Activated naive CD8-positive, alpha-beta T cell treated with anti-CD3 and anti-CD28 coated beads, Interleukin-2, amount 50 U/mL, for 16 hours (primary cell): ENCODE measurements at places on chromosomes 4 and X.

- no peak for DNase-seq
Measured at GRCh38 chrX:38626296-38626695, 65.0 kb downstream of the TSPAN7 start.

DNA sequence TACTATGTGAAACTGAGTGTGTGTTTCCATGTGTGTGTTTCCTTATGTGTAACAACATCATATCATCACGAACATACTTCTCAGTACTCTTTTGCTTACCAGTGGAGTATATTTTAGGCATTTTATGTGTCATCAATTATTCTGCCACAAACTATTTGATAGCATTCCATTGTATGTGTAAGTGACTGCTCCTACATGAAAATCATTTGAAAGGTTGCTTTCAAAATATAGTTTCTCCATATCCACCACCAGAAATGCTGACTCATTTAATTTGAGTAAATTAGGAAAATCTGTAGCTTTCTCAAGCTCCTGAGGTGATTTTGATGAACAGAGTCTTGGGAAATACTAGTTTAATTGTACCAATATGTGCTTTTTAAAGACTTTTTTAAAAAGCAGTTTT lies 376.2 kb downstream of the PCDH18 start:
- DNase-seq, result no peak

GRCh38 chr4:15749001-15749400 lies 29.1 kb upstream of the CD38 start:
- DNase-seq, result no peak

DNA sequence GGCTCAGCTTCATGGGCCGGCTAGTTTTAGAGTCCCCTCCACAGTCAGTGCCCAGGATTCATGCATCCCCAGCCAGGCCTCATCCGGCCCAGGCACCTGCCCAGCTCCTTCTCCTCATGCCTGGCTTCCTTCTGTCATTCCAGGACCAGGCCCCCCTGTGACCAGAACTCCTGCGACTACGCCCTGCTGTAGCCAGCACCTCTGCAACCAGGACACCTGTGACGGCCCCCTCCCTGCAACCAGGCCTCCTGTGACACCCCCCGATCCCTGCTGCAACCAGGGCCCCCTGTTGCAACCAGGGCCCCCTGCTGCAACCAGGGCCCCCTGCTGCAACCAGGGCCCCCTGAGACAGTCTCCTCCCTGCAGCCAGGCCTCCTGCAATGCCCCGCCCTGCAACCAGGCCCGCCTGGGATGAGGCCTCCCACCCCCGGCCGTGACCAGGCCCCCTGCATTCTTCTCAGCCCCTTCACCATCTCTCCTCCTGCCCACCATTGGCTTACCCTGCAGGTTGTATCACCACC lies 46.8 kb downstream of the HTRA3 start:
- DNase-seq, result no peak

DNA sequence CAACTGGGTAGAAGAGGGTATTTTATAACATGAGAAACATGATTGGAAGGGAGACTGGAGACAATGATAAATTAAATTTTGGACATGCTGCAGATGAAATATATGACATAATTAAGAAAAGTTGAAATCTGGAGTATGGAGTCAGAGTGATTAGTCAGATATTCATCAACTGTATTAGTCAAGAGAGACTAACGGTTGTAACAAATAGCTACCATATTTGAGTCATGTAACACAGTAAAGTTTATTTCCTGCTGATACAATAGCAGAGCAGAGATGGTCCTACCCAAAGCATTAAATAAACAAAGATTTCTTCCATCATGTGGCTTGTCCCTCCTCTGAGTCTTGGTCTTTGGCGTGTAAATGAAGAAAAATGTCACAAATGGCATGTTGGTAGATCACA lies 321.3 kb downstream of the GALNTL6 start:
- no peak for DNase-seq

GRCh38 chrX:26889574-26889973 lies 573.6 kb downstream of the PPP4R3C start:
- no peak for DNase-seq

DNA sequence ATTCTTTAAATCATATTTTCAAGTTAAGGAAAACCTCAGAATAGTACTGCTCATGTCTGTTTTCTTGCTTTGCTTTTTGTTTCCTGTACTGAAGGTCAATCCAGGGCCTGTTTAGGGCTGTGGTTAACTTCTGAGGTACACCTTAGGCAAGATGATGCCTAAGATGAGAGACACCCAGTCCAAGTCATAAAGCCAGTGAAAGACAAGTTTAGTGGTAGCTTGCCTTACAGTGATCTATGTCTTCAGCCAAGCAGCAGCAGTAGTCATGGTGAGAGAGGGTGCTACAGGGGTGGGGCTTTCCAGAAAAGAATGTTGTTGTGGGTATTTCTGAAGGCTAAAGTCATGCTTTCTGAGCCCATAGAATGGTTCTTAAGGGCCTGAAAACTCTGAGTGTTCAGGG lies 173.7 kb downstream of the VSIG4 start:
- DNase-seq, result no peak

DNA sequence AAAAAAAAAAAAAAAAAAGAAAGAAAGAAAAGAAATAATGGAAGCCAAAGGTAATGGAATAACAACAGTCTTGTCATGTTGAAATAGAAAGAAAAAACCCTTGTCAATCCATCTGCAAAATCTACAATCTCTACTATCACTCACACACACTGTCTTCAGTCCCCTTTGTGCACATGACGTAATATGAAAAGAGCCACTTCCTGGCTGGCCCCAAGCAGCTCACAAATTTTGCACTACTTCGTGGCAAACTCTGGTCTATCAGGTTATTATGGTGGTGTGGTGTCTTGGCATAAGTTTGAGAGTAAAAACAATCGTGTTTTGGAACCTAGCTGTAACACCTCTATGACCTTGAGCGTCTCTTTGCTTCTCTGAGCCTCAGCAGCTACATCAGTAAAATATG lies 8.3 kb upstream of the AFAP1 start:
- DNase-seq, result no peak

GRCh38 chr4:22363036-22363435 lies 152.8 kb downstream of the ADGRA3 start:
- no peak for DNase-seq

- DNase-seq, result no peak
Measured at GRCh38 chrX:134512566-134512965, 52.6 kb downstream of the HPRT1 start.

DNA sequence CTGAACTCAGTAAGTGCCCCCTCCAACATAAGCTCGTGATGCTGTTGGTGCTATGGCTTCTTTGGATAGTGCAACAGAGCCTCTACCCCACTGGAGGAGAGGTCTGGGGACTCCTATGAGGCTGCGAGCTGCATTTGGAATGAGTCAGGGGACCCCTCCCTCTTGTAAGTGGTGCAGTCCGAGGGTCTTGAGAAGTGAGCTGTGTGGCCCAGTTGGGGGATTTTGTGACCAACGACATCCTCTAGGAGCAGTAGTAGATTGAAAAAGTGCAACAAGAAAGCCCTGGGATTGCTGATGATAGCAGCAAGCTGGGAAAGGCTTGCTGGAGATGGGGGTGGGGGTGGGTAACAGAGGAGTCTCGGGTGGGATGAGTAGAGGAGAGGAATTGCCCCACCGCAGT lies 3.1 kb downstream of the FRMPD3 start:
- no peak for DNase-seq

GRCh38 chrX:43861750-43862149 lies 20.5 kb downstream of the MAOB start:
- no peak for DNase-seq

DNA sequence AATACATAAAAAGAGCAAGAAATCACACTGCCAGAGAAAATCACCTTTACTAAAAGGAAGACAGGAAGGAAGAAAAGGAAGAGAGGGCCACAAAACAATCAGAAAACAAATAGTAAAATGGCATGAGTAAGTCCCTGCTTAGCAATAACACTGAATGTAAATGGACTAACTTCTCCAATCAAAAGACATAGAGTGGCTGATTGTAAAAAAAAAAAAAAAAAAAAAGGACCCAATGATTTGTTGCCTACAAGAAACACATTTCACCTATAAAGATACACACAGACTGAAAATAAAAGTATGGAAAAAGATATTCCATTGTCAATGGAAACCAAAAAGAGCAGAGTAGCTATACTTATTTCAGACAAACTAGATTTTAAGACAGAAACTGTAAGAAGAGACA lies 12.6 kb downstream of the CENPU start:
- DNase-seq, result no peak

- DNase-seq, result no peak
Measured at GRCh38 chrX:118228041-118228440, 111.4 kb upstream of the KLHL13 start.

GRCh38 chr4:24774452-24774851 lies 20.9 kb upstream of the SOD3 start:
- no peak for DNase-seq

DNA sequence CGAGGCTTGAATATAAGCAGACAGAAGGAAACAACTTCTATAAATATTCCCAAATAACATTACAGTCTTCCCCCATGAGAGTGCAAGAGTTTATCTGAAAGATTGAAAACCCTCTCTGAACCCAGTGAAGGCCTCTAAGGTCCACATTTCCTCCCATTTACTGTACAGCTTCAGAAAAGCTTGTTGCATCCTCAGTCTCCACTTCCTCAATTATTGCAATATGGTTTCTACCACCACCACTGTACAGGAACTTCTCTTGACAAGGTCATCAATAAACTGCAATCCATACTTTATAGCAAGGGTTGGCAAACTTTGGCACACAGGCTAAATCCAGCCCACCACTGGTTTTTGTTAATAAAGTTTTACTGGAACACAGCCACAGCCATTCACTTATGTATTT lies 239.0 kb downstream of the THOC2 start:
- DNase-seq, result no peak

DNA sequence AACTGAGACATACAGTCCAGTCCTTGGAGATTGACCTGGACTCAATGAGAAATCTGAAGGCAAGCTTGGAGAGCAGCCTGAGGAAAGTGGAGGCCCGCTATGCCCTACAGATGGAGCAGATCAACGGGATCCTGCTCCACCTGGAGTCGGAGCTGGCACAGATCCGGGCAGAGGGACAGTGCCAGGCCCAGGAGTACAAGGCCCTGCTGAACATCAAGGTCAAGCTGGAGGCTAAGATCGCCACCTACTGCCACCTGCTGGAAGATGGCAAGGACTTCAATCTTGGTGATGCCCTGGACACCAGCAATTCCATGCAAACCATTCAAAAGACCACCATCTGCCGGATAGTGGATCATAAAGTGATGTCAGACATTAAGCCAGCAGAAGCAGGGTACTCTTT lies 20.4 kb upstream of the FRMPD3 start:
- DNase-seq, result no peak

DNA sequence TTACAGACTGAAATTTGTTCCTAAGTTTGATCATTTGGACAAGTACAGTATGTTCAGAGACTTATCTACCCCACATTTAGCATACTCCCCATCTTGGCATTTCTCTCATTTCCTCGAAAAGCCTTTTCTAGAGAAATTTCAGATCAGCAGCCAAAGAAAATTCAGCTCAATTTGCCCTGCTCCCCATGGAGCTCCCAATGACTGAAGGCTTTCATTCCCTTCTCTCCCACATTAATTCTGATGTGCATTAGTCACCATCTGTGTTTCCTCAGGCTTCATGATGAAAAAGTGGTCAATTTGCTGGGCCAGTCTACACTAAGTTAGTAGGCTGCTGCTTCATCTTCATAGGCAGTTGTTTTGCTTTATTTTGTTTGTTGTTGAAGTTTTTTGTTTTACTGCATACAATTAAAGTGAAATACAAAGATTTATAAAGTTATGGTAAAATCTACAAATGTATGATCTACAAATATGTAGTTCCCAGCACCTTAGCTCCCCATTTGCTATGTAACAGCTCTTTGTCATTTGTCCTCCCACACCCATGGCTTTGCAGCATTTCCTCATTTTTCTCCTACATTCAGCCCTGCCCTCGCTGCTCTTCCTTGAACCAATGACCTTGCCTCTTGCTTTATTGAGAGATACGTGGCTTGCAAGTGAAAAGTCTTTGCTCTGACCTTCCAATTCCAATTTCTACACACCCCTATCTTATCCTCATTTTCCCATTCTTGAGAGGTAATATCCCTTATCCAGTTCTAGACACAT lies 193.9 kb downstream of the ANAPC10 start:
- DNase-seq, result no peak

GRCh38 chrX:100720301-100720700 lies 11.6 kb downstream of the SYTL4 start:
- no peak for DNase-seq

DNA sequence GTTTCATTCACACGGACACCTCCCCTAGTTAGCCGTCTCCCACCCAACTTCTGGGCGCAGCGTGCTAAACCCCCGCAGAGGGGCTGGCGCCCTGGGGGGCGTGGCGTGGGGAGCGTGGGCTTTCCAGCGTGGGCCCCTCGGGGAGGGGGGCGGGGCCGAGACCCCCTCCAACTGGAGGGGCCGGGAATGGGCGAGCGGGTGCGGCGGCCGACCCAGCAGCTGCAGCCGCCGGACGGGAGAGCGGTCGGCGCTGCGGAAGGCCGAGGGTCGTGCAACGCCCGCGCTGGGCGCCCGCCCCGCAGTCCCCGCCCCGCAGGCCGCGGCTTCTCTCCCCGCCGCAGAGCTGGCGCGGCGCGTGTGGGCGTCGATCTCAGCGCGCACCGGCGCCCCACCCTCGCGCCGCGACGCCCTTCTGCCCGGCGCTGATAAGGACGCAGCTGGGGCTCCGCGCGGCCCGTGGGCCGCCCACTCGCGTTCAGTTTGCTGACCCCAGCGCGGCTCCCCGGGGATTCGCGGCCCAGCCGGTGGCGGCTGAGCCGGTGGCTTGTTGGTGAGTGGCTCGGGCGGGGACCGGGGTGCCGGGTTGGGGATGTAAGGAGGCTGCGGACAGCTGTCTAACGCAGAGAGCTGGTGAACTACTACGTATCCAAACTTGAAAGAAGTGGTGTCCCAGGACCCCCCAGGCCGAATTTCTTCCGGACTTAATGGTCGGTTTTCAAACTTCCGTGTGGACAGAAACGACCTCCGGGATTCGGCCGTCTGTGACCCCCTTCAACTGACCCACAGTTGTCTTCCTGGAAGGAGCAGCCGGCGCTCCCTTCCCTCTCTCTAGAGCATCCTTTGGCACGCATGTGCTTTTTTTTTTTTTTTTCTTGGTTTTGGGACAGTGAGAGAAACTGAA lies 1.5 kb downstream of the FHDC1 start:
- DNase-seq, result no peak

DNA sequence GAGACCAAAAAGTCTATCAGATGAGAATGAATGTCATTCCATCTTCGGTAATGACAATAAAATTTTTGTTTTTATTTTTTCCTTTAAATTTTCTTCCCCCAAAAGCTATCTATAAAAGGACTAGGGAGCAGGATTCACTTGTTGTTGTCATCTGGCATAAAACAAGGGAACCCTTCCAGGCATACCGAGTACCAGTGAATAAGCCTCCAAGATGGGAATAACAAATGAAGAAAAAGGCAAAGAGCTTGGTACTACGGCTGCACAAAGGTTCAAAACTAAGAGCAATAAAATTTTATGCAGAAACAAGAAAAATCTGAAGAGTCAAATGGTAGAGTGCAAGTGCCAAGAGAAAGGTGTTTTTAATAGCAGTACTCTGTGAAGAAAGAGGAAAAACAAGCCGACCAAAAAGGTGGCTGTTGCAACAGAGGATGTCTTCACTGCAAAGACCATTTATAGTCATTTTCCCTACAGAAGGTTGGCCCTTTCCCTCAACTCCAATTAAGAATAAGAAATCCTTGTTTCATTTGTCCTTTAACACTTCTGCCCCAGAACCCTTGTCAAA lies 25.8 kb downstream of the PPP3CA start:
- DNase-seq, result no peak

- DNase-seq, result no peak
Measured at GRCh38 chrX:52870046-52870445, 2.2 kb upstream of the XAGE3 start.

GRCh38 chr4:25872851-25873631 lies 10.3 kb upstream of the SEL1L3 start:
- DNase-seq, result no peak
